Activated CD8-positive, alpha-beta memory T cell treated with anti-CD3 and anti-CD28 coated beads, Interleukin-2, amount 10 ng/mL, durations not matched to agents 7 days and 5 days (primary cell): ENCODE measurements at places on chromosomes 5 and 9. TPM values are rescaled to one million over a fixed set of nuclear protein-coding genes. Genes with fewer than 3 reads are reported as not detected.

DNA sequence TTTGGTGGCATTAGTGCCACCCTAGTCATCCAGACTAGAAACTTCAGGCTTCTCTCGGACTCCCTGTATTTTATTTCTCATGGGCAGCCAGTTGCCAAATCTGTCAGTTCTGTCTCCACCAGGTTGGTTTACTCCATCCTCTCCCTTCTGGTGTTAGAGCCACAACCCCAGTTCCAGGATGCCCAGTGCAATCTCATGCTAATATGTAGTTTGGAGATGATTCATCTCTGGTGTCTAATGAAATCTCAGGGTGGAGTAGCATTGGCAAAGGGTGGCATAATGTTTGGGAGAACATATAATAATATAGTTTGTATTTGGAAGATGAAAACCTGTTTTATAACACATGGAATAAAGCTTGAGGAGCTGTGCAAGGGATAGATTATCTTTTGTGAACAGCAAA is 30.2 kb downstream of the SLC46A2 start:
- no peak overlapping the region for H3K4me3 ChIP-seq
- no peaks in the 10 kb centered on the region for H3K27me3 ChIP-seq
- H3K4me1 ChIP-seq: peaks cover 9% of the 10 kb centered on the region
- no peak overlapping the region for H3K27ac ChIP-seq
- no peaks in the 10 kb centered on the region for H3K36me3 ChIP-seq
- DNase-seq: no peak

- H3K4me1 ChIP-seq: peaks cover 47% of the 10 kb centered on the region
- no peak overlapping the region for H3K4me3 ChIP-seq
- DNase-seq: no peak
- no peak overlapping the region for H3K27ac ChIP-seq
These were observed 46.0 kb upstream of the CDKN2B start for GRCh38 chr9:22055090-22055489.

- H3K27me3 ChIP-seq: no peaks in the 10 kb centered on the region
- H3K27ac ChIP-seq: no peak overlapping the region
- H3K36me3 ChIP-seq: peaks cover 10% of the 10 kb centered on the region
- H3K4me3 ChIP-seq: no peak overlapping the region
These were observed 13.5 kb downstream of the NR4A3 start for GRCh38 chr9:99835142-99835541.

SLC34A1 gene
- 0.85 TPM for total RNA-seq
